ENCODE measurements at places on chromosomes 13 and 19.

DNA sequence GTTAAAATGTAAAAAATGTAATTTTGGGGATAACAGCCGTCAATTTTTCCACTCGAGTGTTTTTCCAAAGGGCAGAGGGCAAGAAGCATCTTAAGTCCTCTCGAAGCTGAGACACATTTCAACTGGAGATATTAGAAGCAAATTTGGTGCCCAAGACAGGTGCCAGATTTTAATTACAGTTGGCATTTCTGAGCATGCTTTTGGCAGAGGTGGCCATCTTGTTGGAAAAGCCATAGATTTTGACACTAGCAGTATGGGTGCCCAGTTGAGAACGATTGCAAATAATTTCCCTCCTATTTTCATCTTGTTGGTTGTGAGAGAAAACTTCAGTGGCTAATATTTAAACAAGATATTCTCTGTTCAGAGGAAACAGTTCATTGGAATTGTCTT, 146.3 kb downstream of the TM9SF2 start:
- H3K27me3 ChIP-seq: no peaks in the 10 kb centered on the region
- DNase-seq: no peak
- no peak overlapping the region for H3K4me3 ChIP-seq

- DNase-seq: peak; percentile 65
- no peaks in the 10 kb centered on the region for H3K36me3 ChIP-seq
- peak within 1 kb of the TSS; percentile 63 for H3K27ac ChIP-seq
- H3K4me1 ChIP-seq: no peaks in the 10 kb centered on the region
Measured at GRCh38 chr13:36131222-36131930, at the start of gene DCLK1. TSS of gene DCLK1 (minus strand) at chr13:36131382.

DNA sequence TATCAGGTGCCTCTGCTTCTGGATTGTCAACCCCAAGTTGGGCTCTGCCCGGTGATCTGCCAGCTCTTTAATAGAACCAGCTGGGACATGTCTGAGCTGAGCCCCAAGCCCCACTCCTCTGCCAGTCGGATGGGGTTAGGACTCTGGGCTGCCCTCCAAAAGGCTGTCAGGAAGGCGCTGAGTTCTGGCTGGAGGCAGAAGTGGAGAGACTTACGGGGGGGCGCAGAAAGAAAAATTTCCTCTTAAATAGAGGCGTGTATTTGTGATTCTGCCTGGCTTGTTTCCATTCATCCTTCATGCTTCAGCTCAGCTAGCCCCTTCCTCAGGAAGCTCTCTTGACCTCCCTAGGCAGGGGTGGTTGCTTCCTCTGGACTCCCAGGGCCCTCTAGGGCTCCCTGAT, 985 bp upstream of the KCNK6 start:
- H3K27me3 ChIP-seq: no peaks in the 10 kb centered on the region
- no peaks in the 10 kb centered on the region for H3K36me3 ChIP-seq
- peak overlapping the region; percentile 91 for H3K27ac ChIP-seq
- H3K4me1 ChIP-seq: peaks cover 66% of the 10 kb centered on the region
- H3K4me3 ChIP-seq: peak overlapping the region; percentile 80
- peak; percentile 60 for DNase-seq

GRCh38 chr13:31957772-31958171, 73.8 kb upstream of the FRY start:
- no peak for DNase-seq
- H3K4me1 ChIP-seq: no peaks in the 10 kb centered on the region
- no peak overlapping the region for H3K4me3 ChIP-seq
